ENCODE measurements at places on chromosomes 7 and 10. TPM values are rescaled to one million over a fixed set of nuclear protein-coding genes. Genes with fewer than 3 reads are reported as not detected.
A peak's percentile ranks its signal among the peaks of the same experiment; 100 is the strongest.

DNA sequence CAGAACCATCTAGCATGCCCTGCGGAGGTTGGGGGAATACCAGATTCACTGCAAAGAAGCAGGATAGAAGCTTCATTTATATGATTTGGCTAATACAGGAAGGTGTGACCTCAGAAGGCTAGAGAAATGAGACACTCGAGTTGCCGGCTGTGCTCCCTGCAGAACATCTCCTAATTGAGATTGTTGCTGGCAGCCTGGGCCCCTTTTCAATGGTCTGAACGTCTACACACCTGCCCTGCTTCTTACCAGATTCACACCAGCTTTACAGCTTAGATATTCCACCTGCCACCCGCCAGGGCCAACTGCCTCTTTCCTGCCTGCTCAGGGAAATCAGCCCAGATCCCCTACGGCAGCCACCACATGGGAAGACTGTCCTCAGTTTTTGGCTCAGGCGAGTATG, 475.3 kb upstream of the AUTS2 start:
- DNase-seq: no peak

- peak; percentile 58 for DNase-seq
Observed at GRCh38 chr10:91077549-91078071, 142.9 kb upstream of the PCGF5 start.

DNA sequence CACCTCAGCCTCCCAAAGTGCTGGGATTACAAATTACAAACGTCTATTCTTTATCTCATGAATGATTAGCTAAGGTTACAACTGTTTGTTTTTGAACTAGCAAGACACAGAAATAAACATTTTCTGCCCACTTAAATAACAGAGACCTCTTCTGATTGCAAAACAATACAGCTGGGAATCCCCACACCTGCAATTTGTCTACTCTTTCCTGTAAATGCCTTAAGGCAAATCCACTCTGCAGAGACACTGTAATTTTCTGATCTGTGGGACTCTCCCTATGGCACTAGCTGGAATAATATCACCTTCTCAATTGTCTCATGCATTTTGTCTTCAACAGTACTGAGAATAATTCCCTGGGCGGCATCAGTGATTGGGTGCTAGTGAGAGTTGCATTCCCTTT, 149.3 kb upstream of the FAM3C start:
- no peak for DNase-seq

- DNase-seq: no peak
Observed at GRCh38 chr10:120110196-120110595, 217.7 kb downstream of the SEC23IP start.

DNA sequence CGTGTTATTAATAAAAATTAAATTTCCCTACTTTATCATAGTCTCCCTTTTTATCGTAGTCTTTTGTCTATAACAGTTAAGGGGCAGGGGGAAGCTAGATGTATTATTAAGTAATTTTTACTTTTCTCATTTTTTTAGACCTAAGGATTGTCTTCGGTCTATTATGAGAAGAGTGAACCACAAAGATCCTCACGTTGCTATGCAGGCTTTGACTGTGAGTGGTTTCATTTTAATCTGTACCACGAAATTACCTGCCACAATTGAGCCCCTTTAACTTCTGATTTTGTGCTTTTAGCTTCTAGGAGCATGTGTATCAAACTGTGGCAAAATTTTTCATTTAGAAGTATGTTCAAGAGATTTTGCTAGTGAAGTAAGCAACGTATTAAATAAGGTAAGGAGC, 40.6 kb downstream of the STAM start:
- no peak for DNase-seq

DNA sequence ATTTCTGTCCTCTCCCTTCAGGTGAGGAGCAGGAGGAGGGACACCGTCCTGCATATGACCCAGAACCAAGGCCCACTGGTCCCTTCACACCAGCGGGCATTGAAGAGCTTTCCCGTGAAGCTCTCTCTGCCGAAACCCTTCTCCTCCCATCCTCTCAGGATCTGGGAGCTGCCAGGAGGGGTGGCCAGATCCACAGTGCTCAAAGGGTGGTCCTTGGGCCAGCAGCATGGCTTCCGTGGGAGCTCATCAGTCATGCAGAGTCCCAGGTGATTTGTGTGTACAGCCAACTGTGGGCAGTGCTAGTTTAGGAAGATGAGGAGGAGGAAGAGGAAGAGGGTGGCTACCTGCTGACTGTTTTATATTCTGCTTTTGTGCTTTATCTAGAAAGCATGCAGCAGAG, 28.4 kb downstream of the CNPY1 start:
- no peak for DNase-seq

- no peak for DNase-seq
Observed at GRCh38 chr10:132324186-132324585, 7.8 kb upstream of the LRRC27 start.

DNA sequence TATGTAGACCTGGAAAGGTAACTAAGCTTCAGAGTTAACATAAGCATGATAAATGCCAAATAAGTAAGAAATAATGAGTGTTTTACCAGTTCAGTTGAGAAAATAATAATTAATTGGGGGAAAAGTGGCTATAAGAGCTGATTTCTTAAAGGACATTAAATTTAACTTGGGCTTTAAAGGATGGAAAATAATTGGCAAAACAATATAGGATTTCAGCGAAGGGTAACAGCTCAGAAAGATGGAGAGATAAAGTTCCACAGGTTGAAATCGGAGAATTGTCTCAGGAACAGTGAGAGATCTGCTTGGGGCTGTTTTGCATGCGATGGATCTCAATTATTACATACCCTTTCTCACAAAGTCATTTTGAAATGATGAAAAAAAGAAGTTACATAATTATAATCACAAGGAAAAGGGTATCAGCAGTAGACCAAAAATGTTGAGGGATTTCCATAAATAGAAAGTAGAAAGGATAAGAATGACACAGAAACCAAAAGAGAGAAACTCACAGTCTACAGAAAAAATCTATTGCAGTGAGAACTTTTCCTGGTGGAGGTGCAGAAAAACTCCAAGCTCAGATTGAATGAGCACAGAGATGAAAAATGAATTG, 40.1 kb upstream of the ITGB8 start:
- DNase-seq: no peak

DNA sequence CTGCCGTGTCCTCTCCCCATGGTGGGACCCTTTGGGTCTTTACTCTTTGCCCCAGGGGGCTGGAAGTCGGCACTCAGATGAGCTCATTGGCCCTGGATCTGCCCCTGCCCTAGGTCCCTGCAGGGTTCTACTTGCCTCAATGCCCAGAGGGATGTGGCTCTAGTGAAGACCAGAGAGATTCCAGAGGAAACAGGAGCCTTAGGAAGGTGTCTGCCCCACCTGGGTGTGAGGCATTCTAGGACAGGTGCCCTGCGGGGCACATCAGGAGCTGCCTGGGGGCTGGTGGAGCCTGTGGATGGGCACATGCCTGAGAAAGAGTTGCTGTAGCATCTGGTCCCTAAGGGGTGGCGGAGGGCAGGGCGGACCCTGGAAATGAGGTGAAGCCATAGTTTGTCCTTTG, 128.6 kb downstream of the ADCY1 start:
- DNase-seq: no peak

- no peak for DNase-seq
Observed at GRCh38 chr7:46723742-46724141, 802.7 kb upstream of the IGFBP3 start.

GRCh38 chr10:73183667-73184281, 15.9 kb downstream of the FAM149B1 start:
- DNase-seq: no peak

DNA sequence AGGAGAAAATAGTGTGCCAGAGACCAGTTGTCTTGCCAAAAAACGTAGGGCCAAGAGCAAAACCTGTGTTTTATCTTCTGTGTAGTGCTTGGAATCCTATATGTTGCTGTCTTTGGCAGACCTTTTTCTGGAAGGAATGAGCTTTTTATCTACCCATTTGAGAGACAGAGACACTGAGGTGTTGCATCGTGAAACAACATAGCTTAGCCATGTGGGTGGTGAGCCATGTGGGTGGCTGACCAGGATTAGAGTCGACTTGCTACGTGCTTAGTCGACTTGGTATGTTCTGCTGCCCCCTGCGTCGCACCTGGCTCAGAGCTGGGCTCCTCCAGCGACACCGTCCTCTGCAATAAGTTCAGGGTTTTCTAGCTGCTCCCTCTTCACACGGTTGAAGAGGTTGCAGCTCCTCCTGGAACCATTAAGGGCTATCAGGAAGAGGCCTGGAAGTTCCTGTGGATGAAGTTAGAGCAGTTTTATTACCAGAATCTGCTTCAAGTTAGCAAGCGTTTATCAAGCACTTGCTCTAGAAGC, 175.8 kb downstream of the SH2D4B start:
- no peak for DNase-seq

GRCh38 chr10:42618424-42618823, 19.9 kb downstream of the ZNF33B start:
- DNase-seq: no peak

DNA sequence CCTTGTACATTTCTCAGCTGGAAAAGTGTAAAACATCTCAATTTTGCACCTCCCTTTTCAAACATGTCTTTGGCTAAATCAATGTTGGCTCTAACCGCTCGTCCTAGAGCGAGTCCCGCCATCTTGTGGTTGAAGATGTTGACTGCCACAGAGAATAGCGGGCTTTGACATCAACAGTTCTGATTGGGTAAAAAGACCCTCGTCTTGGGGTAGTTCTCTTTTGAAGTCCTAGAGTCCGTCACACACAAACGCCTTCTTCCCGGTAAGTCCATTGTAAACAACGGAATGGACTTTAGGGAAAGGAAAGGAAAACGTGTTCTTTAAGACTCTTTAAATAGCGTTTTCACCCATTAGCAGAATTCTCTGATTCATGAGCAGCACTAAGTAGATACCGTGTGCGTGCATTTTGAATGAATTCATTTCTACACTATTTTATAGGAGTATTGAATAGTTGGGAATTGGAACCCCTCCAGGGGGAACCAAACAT, 452 bp upstream of the RPP30 start:
- no peak for DNase-seq

GRCh38 chr7:142420554-142421362, 162.9 kb upstream of the PRSS58 start:
- no peak for DNase-seq

GRCh38 chr10:14541379-14541778, 210.7 kb upstream of the FRMD4A start:
- no peak for DNase-seq

GRCh38 chr10:73647211-73647874, 6.1 kb upstream of the MYOZ1 start:
- DNase-seq: peak; percentile 62

DNA sequence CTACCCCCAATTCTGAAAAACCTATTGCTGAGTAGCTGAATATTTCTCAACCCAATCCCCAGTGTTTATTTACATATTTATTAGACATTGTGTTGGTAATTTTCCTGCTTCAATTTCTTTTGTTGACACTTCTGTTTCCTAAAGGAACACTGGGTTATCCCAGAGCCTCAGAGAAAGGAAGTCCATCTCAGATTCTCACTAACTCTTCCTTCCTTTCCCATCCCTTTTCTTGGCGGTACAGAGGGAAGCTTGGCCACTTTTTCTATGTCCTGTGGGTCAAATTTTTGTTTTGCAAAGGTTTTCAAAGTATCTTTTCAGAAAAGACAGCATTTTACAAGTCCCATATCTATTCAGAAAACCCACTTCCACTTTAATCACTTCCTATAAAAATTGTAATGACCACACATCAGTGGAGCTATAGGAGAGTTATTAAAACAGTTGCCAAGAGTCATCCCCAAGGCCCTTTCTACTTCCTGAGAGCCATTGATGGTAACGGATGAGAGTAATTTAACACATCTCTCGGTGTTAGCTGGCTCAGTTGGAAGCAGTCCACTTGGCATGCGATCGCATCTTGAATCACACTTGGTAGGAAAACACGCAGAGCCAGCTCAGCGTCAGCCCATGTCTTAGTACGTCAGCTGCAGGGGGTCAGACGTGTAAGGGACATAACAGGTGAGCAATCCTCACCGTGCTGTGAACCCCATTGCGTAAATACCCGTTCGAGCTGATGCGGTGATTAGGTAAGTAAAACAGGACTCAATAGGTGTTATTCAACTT, 231.1 kb upstream of the ADARB2 start:
- DNase-seq: no peak

- DNase-seq: no peak
Observed at GRCh38 chr10:100148353-100149211, 37.2 kb downstream of the ERLIN1 start.

DNA sequence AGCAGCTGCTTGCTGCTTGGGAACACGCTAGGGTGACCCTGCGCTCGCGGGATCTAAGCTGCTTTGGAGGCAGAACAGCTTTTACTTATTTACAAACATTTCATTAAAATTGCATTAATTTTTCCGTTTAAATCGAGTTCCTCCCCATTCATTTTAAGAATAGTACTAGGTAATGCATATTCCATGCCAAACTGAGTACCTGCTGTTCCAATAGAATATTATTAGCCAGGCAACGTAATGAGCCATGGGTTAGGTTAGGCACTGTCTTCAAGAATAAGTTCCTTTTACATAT, 860 bp downstream of the EXOC6 start:
- DNase-seq: no peak

DNA sequence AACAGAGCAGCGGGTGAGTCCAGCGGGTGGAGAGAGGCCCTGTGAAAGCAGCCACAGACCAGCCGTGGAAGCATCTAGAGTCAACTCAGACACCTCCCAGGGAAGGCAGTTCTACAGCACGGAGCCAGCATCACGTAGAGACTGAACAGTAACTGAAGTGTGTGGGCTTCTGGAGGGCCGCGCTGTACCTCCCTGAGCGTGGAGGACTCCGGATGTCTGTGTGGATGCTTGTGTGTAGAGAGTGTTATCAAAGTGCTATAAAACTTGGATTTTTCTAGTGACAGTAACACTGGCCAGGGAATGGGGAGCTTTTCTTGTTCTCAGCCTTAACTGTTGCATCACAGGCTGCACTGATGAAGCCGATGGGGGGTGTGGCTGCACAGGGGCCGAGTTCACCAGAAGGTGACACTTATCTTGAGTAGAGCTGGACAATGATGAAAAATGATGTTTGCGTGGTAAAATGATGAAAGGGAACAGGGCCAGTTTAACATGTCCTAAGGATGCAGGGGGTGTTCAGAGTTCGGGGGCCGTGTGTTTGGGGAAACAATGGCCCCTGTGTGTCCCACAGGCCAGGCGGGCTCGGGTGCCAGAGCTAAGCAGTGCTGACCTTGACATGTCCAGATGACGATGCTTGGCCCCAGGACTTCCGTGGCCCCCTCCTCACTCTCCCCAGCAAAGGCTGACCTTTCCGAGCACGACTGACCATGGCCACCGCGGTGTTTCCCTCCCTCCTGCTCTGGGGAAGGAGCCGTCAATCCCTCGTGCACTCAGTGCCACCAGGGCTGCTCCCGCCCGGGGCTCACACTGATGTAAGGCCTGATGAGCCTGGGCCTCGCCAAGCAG, 21.9 kb downstream of the MNX1 start:
- no peak for DNase-seq

LBX1 gene
- not detected for total RNA-seq

STRIP2 gene
- total RNA-seq: 4.5 TPM

TRA2A gene
- 192 TPM for total RNA-seq

SPDYE18 gene
- 2.1 TPM for total RNA-seq

GRID2IP gene
- total RNA-seq: 1.0 TPM

VPS26A gene
- 54.6 TPM for total RNA-seq

COL26A1 gene
- total RNA-seq: 0.30 TPM

AZGP1 gene
- 35.6 TPM for total RNA-seq

ASB10 gene
- total RNA-seq: not detected
